ENCODE measurements at places on chromosomes 13 and 19.

DNA sequence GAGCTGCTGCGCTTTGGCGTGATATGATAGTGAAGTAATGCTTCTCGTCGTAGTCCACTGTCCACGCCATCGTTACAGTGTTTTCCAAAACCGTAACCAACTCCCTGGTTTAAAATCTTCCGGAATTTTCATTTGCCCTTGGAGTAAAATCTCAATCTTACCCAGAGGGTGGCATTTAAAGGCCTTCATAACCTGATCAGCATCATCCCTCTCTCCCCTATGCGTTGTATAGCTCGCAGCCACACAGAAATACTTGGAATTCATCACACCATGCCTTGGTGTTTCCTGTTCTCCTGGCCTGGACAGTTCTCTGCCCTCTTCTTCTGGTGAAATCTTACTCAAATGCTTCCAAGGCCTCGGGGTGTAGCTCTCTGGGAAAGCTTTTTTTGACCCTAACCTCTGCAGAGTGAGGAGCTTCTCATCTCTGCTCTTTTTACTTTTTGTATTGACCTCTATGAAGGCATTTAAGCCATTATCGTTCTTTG lies 839 bp downstream of the MPHOSPH8 start:
- DNase-seq = peak; percentile 37

- no peak for DNase-seq
These were observed 15.9 kb downstream of the PRR36 start for GRCh38 chr19:7858109-7858770.

- DNase-seq = no peak
These were observed 58.6 kb upstream of the WASF3 start for GRCh38 chr13:26498656-26499601.

DNA sequence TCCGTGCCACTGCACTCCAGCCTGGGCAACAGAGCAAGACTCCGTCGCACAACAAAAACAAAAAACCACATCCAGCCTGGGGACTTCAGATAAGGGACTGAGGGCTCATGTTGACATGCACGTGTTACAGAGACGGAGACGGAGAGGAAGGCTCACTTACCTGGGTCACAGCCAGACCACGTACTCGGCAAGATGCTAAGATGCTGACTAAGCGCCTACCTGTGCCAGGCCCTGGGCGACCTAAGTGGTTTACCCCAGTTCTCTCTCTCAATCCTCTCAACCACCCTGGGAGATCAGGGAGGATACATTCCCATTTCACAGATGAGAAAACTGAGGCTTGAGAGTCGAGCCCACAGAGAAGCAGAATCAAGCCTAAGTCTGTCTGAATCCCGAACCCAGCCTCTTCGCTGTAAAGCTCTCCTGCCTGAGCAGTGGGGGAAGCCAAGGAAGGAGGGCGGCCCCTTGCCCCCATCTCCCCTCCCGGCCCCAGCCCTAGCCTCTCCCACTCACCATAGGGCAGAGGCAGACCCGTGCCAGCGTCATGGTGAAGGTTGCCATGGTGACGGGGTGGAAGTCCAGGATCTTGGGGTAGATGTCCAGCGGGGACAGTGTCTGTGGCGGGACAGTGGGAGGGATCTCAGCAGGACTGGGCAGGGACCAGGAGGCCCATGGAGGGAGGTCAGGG lies 13.5 kb downstream of the ERCC2 start:
- DNase-seq = no peak

DNA sequence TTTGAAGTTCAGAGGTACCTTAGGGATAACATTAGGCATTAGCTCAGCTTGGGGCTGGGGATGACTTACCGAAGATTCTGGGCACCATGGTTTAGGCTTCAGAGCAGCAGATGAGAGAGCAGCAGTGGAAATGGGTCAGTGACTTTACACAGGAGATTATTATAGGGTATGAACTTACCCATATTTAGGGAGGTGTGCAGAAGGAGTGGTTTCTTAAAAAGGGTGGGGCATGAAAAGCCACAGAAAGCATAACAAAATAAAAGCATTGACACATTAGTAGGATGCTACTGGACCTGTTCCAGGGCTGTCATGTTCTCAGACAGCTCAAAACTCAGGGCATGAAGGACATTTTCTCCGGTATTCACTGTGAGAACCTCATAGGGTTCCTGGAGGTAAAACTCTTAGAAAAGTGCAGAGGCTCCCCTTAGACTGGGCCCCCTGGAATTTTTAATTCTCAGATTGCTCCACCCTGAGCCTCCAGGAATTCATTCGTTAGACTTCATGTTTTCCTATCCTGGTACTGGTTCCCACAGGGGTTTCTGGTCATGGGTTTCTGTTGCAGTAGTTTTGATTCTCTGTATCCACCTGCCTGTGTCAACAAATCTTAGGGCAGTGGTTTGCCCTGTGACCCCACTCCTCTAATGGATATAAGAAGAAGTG lies 20.7 kb downstream of the IGFL1 start:
- no peak for DNase-seq

GRCh38 chr19:1568320-1569019 lies at the start of gene MEX3D:
Gene MEX3D, minus strand, starts transcription at chr19:1568325. Its CDS starts 267 bp downstream, at chr19:1568058.
- peak; percentile 70 for DNase-seq

- no peak for DNase-seq
These were observed at the start of gene NLRP5 for GRCh38 chr19:55986487-55986886. Gene NLRP5, plus strand, starts transcription at chr19:55986775.

GRCh38 chr13:36839281-36839680 lies 20.3 kb downstream of the RFXAP start:
- no peak for DNase-seq

DNA sequence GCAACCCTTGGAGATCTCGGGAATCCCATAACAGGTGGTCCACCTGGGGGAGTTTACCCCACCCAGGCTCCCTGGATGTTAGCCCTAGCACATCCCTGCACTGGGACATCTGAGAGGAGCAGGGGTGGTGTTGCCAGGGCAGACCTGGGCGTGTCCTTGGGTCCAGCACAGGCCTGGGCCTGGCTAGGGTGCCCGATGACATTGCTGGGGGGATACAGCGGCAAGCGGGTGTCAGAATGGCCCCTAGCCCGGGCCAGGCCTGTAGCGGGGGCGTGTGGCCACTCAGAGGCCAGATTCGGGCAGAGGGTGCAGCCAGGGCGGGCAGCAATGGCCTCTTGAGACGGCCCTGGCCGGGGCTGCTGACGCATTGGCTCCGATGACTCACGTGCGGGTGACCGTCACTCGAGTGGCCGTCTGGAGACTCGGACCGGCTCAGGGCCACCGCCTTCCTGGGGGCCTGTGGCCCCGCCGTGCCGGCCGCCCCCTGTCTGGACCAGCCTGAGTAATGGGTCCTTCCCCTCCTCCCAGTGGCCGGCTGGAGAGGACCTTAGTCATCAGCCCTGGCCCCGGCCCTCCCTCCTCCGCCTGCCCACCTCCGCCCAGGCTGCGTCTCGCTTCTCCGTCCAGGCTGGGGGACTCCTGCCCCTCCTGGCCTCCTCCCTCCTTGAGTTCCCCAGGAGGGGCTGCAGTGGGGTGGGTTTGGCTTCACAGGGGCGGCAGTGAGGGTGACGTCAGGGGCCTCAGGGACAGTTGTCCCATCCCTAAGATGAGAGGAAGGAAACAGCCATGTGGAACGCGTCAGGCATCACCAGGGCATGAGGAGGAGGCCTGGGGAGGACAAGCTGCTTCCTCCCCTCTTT lies 23.2 kb upstream of the CRTC1 start:
- no peak for DNase-seq

GRCh38 chr19:8252922-8253589 lies 43.9 kb downstream of the CERS4 start:
- DNase-seq = peak; percentile 94

DNA sequence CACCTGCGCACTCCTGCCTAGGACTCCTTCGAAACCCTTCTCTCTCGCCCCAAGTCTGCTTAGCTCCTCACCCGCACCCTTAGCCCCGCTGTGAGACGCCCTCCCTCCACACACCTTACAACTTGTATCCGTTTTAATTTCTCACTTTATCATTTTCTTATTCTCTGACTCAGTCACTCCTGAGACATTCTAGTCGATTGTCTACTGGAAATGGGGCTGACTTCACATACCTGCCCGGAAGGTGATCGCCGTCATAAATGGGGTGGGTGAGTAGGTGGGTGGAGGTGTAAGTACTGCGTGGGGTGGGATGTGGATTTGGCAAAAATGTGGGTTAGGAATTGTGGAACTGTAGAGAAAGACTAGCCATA lies 714 bp downstream of the NDFIP2 start:
- DNase-seq = peak; percentile 54

Data from OCI-M1 (cell line).